Dorsolateral prefrontal cortex (tissue), 122 donors: ENCODE measurements at places on chromosomes 16 and 17.

GRCh38 chr17:17950806-17951205 lies 21.4 kb downstream of the TOM1L2 start:
- DNase-seq = no peak

DNA sequence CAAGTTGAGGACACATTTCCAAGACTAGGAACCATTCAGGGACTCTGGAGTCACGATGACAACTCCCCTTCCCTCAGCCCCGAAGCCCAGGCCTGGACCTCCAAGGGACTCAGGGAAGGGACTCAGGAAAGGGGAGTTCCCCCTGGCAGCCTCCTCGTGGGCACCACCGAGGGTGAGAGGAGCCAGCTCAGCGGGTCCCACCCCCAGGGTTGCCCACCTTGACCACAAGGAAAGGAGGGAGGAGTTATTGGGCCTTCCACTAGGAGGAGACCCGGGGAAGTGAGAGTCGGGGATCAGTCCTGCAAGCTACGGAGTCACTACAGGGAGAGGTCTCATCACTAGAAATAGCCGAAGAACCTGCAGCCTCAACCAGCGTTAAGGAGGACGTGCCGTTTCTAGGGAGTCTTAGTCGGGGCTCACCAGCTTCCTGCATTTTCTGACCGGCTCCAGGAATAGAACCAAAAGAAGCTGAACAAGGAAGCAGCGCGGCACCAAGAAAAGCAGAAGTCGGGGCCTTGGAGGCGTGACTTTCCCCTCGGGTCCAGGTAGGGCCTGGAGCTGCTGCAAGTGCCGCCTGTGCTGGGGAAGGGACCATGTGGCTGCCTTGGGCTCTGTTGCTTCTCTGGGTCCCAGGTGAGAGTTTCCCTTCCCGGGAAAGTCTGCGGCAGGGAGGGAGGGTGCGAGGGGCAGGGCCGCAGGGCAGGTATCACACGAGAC lies at the start of gene CD300A:
Gene CD300A, plus strand, starts transcription at position 524 of the 717 bp plus-strand sequence. Its CDS starts 70 bp downstream, at position 594.
- DNase-seq = no peak

DNA sequence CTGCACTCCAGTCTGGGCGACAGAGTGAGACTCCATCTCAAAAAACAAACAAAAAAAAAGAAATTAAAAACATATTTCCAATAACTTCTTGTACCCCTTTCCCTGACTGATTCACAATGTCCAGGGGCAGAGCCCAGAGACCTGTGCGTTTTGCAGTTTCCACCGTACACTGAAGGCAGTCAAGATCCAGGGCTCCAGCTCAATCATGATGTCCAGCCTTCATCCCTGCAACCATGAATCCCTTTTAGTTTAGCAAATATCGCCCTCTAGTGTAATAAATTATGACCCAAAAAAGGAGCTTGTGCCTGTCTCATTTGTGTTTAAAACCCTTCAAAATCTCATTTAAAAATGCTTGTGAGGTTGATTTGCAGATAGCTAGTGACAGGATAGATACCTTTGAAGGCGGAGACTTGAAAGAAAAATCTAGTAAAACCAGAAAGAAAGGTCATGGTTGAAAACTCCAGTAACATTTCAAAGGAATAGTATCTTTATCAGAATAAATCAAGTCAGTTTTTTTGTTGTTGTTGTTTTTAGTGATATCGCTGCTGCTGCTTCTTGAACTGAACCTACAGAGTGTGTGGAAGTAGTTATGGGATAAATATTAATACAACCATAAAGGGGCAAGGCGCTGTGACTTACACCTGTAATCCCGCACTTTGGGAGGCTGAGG lies 3.7 kb upstream of the ERN1 start:
- DNase-seq = no peak

- peak; percentile 32 for DNase-seq
These were observed 13.2 kb upstream of the AURKB start for GRCh38 chr17:8223356-8224126.

DNA sequence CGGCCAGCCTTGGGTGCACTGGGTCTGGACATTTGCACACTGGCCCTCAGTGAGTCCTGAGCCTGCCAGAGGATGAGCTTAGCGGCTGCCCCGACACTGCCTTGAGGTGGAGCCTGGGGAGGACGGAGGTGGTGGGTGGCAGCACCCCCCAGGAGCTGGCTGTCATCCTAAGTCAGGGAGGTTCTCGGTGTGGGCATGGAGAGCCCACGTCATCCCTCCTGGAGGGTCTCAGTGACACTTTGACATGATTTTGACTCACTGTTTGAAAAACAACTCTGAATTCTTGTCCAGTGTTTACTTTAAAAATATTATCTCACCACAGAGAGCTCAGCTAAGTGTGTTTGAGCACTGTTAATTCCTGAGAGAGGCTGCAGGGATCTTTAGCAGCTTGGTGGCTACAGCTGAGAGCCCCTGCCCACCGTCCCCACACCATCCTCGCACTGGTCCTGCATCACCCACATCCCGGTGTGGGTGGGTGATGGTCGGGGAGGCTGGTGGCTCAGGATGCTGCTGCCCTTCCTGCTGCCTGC lies 63.1 kb downstream of the BANP start:
- DNase-seq = peak; percentile 24

GRCh38 chr16:72664056-72664508 lies 383.8 kb downstream of the ZFHX3 start:
- no peak for DNase-seq

DNA sequence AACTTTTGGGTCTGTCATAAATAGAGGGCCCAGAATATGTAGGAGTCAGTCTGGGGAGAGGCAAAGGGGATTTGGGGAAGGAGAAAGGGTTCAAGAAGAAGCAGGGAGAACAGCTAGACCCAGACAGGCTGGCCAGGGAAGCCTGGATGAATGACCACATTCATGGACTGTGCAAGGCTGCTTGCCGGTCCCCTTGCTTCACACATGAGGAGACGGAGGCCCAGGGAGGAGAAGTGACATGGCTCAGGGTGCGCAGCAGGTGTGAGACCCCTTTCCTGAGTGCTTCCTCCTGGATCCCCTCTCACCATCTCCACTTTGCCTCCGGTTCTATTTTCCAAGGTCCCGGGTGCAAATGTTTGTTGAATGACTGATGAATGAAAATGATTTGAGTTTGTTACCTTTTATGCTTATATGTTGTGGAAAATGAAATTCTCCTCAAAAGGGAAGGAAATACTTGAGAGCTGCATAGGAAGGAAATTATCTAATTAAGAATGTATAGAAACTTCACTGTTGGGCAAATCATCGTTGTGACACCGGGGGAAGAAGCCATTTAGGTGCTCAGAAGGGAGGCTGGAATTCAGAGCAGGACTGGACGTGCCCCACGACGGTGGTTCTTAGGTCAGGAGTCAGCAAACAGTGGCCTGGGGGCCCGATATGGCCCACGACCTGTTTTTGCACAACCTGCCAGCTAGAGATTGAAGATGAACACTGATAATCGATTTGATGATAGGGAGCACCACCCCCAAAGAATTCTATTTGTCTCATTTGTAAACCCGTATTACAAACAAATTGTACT lies 559 bp downstream of the ITGAM start:
- no peak for DNase-seq

GRCh38 chr16:86872833-86873232 lies 294.5 kb downstream of the FOXL1 start:
- no peak for DNase-seq

DNA sequence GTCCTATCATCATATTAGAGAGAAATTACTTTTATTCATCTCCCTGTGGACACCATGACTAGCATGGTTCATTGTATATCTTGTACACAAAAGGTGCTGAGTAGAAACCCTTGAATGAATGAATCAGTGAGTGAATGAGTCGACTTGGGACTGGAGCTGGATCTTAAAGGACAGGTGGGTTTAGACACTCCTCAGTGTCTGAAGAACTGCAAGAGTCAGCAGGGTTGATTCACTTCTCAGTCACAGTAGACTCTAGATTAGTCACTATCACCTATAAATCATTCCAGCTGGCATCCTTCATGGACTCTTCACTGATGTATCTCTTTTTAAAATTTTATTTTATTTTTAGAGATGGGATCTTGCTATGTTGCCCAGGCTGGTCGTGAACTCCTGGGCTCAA lies 30.1 kb upstream of the PMFBP1 start:
- no peak for DNase-seq

DNA sequence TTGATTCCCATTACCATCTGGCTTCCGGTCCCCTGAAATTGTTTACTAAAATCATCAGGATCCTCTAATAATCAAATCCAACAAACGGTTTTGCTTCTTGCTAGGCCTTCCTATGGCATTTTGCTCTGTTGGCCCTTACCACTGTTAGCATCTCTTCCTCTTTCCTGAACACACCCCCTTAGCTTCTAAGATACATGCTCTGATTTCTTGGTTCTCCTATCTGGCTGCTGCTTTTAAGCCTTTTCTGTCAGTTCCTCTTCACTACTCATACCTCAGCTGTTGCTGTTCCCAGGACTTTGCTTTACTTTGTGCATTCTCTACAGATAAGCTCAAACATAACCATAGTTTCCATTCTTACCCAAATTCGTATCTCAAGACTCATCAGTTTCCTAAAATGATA lies 11.4 kb downstream of the CAPNS2 start:
- DNase-seq = no peak

DNA sequence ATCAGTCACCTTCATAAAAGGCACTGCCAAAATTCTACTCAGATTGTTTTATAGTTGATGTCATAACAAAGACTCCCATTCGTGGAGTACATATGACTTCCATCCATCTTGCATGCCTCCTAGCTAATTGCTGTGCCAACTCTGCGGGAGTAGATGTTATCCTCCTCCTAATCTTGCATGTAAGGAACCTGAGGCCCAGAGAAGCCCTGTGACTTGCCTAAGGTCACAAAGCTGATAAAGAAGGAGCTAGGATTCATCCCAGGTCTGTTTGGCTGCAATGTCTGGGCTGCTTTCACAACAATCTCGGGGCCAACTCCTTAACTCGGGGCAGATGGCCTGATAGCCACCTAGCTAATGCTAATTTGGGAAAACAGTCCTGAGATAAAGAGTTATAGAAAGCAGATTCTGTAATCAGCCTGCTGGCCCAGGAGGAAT lies 87.3 kb downstream of the YPEL2 start:
- no peak for DNase-seq

- DNase-seq = no peak
These were observed 68.5 kb downstream of the WWP2 start for GRCh38 chr16:69830534-69831211.

- DNase-seq = peak; percentile 54
These were observed 76.4 kb downstream of the KCNJ12 start for GRCh38 chr17:21452377-21453143.

DNA sequence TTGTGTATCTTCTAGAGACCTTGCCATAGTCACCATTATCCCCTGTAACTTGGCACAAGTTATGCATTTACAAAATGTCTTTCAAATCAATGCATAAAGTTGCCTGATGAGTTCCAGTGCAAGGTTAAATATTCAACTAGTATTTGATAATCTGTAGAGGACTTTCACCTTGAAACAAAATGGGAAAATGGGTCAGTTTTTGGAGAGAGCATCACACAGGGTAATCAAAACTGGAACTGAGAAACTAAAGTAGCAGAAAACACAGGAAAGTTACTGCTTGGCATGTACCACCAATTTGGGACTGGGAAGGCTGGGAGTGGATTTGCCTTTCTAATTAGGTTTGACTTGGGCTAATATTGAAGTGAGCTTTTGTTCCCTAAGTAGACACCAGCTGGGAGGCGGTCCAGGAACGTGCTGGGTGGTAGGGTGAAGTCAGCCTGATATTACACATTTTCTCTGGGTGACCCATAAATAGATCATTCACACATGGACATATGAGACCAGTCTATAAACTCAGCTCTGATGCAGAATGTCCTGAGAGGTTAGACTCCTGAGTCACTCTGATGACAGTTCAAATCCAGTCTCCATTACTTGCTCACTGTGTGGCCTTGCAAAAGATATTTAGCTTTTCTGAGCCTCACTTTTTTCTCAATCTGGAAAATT lies 152.3 kb downstream of the PCTP start:
- no peak for DNase-seq

GRCh38 chr17:6755281-6755680 lies 565 bp upstream of the XAF1 start:
- DNase-seq = no peak

- DNase-seq = no peak
These were observed 25.4 kb upstream of the GUCY2D start for GRCh38 chr17:7977039-7977438.

DNA sequence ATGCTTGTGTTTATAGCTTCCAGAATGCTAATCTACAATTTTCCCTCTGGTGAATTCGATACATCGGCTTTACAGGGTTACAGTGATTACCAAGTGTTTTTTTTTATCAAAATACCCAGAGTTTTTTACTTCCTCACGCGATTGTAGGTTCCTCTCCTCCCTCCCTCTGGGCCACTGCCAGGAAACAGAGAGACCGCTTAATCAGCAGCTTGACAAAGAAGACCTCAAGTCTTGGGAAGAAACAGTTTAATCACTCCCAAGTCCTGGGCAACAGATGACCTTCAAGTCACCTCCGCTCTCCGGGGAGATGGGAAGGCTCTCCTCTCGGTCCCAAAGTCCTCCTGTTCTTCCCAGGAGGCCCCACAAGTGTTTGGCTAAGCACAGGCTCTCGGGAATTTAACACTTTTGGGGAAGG lies 23.5 kb downstream of the SMTNL2 start:
- DNase-seq = no peak

DNA sequence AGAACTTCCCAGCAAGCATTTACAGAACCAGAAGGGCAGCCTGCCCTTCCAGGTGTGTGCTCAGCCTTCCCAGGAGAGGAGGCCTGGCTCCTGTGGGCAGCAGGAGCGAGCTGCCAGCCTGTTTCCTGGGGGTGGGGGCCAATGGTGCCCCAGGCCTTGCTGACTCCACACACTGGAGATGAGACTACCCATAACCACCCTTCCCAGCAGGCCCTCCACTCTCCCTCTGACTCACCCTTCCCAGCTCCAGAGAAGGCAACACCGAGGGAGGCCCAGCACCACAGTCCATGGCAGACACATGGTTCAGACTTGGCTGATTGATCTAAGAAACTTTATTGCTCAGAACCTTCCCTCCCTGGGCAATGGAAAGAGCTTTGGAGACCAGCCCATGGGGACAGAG lies 1.8 kb upstream of the PRSS53 start:
- no peak for DNase-seq

- DNase-seq = no peak
These were observed 14.8 kb downstream of the PLD6 start for GRCh38 chr17:17191346-17191792.

- no peak for DNase-seq
These were observed 11.8 kb downstream of the DNAJA2 start for GRCh38 chr16:46961373-46962353.

GRCh38 chr17:74220219-74220618 lies 6.8 kb downstream of the TTYH2 start:
- no peak for DNase-seq
